ENCODE measurements at places on chromosomes 11 and 22. TPM values are rescaled to one million over a fixed set of nuclear protein-coding genes. Genes with fewer than 3 reads are reported as not detected.

DNA sequence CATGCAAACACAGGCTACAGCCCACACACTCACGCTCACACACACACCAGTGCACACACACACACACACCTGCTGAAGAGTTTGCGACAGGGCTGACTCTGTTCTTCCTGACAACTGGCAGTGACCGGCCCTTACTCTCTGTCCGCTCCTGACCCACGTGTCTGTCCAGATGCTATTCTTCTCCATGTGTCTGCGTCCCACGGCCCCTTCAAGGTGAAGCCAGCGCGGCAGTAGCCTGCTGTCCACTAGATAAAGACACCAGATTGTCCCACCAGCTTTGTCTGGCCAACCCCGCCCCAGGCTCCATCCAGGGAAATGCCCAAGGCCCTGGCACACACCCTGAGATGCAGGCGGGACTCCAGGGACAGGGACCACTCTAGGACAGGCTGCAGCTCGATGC is 713.9 kb downstream of the BRD1 start:
- no peaks in the 10 kb centered on the region for H3K36me3 ChIP-seq
- H3K4me3 ChIP-seq: no peak overlapping the region
- H3K27ac ChIP-seq: no peak overlapping the region
- H3K4me1 ChIP-seq: no peaks in the 10 kb centered on the region

- no peaks in the 10 kb centered on the region for H3K36me3 ChIP-seq
- no peaks in the 10 kb centered on the region for H3K27me3 ChIP-seq
Observed at GRCh38 chr11:76139314-76139713, 67.0 kb downstream of the WNT11 start.

- H3K27me3 ChIP-seq: peaks cover 13% of the 10 kb centered on the region
- no peak overlapping the region for H3K4me3 ChIP-seq
- no peaks in the 10 kb centered on the region for H3K4me1 ChIP-seq
- H3K36me3 ChIP-seq: no peaks in the 10 kb centered on the region
- no peak overlapping the region for H3K27ac ChIP-seq
- DNase-seq: no peak
Observed at GRCh38 chr11:117782101-117782500, 14.9 kb downstream of the DSCAML1 start.

DNA sequence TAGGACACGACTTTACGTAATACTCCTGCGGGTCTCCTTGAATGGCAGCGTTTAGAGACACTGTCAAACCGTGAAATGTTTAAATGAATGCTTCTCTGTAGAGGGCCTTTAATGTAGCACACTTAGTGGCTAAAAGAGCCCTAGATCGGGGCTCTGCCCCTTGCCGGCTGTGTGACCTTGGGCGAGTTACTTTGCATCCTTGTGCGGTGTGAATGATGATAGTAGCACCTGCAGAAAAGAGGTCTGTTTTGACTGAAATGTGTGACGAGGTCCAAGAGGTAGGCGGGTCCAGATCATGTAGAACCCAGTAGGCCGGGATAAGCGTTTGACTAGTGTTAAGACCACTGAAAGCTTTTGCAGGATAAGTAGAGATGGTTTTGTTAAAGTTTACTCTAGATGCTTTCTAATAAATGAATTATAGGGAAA is 866 bp downstream of the MED17 start:
- no peak for DNase-seq
- H3K36me3 ChIP-seq: peaks cover 3% of the 10 kb centered on the region
- H3K27ac ChIP-seq: peak overlapping the region; percentile 93
- no peaks in the 10 kb centered on the region for H3K27me3 ChIP-seq

DNA sequence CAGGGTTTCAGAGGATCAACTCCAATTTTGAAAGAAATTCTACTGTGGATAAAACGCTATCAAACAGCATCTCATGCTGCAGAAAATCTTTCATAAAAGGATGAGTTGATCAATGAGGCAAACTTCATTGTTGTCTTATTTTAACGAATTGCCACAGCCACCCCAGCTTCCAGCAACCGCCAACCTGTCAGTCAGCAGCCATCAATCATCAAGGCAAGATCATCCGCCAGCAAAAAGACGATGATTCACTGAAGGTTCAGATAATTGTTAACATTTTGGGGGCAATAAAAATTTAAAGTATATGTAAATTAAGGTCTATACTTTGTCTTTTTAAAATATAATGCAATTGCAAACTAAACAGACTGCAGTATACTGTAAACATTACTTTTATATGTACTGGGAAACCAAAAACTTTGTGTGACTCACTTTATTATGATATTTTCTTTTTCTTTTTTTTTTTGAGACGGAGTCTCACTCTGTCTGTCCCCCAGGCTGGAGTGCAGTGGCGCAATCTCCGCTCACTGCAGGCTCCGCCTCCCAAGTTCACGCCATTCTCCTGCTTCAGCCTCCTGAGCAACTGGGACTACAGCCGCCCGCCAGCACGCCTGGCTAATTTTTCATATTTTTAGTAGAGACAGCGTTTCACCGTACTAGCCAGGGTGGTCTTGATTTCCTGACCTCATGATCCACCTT is 155.3 kb upstream of the SYN3 start:
- no peak overlapping the region for H3K27ac ChIP-seq
- H3K4me3 ChIP-seq: no peak overlapping the region
- no peaks in the 10 kb centered on the region for H3K27me3 ChIP-seq

DNA sequence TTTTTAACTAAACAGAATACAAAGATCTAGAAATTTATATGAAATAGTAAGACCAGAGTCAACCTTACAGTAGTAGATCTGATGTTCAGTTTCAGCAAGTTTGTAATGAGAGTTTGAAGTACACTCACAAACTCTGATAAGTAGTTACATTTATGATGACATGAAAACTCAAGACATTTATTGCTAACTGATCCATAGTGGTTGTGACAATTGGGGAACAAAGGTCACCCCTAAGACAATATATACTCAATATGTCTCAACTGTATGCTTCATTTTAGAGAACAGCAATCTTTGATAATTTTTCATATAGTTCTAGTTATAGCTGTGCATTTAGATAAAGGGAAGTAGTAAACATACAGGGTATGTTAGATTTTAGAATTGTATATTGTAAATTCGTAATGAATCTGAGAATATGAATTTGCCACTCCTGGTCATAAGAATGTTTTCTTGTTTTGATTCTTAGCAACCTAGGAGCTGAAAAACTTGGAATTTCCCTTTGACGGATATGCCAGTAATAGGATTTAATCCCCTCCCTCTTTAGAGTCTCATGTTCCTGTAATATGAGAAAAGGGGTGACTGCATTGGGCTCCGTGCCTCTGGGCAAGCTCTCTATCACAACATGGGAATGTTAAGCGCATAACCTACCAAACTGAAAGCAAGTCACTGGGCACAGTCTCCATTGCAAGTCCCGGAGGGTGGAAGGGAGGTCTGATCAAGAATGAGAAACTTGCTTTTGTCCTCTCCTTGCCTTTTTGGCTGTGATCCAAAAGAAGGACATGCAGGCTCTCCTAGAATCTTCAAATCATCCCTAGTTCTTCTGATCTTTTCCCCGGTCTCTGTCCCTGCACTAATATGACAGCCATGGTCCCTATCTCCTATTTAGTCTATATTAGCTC is 11.4 kb downstream of the OR10D3 start:
- H3K36me3 ChIP-seq: no peaks in the 10 kb centered on the region
- no peak overlapping the region for H3K27ac ChIP-seq
- H3K27me3 ChIP-seq: no peaks in the 10 kb centered on the region

- no peak for DNase-seq
- peaks cover 4% of the 10 kb centered on the region for H3K36me3 ChIP-seq
- peak overlapping the region; percentile 97 for H3K4me3 ChIP-seq
- H3K27ac ChIP-seq: peak overlapping the region; percentile 97
Observed at GRCh38 chr11:3796346-3796745, 1.0 kb downstream of the NUP98 start.

DNA sequence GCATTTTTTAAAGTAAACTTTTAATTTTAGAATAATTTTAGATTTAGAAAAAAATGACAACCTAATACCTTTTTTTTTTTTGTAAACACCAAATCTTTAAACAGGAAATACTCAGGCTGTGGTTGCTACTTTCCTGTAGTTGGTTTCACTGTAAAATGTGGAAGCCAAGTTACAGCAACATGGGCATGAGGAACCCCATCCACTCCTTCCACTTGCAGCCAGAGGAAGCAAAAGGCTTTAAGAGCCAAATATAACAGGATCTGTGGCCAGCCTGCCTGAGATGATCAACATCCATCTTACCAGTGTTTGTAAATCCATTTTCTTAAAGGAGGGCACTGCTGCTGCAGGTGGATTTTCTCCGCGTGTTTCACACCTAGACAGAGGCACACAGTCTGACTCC is 66.2 kb downstream of the TNRC6B start:
- DNase-seq: no peak
- H3K4me3 ChIP-seq: peak overlapping the region; percentile 43
- H3K36me3 ChIP-seq: peaks cover 7% of the 10 kb centered on the region
- peaks cover 72% of the 10 kb centered on the region for H3K4me1 ChIP-seq
- H3K27me3 ChIP-seq: no peaks in the 10 kb centered on the region

DNA sequence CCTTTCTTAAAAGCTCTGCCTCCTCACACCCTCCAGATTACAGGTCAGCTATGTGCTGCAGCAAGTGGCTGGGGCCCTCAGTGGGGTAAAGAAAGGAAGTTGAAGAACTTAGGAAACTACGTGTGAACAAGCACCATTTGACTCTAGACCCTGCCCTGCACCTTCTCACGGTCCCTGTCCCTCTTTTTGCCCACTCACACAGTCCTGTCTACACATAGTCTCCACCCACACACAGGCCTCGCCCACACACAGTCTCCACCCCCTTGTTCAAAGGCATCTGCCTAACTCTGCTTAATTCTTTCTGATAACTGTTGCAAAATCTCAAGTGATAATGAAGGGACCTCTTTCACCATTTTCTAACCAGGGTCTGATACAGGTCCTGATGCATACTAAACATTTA is 59.0 kb downstream of the TMPRSS5 start:
- no peaks in the 10 kb centered on the region for H3K4me1 ChIP-seq
- H3K27me3 ChIP-seq: no peaks in the 10 kb centered on the region
- H3K27ac ChIP-seq: no peak overlapping the region
- DNase-seq: no peak
- no peak overlapping the region for H3K4me3 ChIP-seq

- peak; percentile 1 for DNase-seq
- no peak overlapping the region for H3K27ac ChIP-seq
- no peak overlapping the region for H3K4me3 ChIP-seq
- peaks cover 3% of the 10 kb centered on the region for H3K4me1 ChIP-seq
Observed at GRCh38 chr11:68962527-68963250, 18.1 kb downstream of the MRGPRD start.

- no peak overlapping the region for H3K27ac ChIP-seq
- H3K36me3 ChIP-seq: no peaks in the 10 kb centered on the region
- no peaks in the 10 kb centered on the region for H3K27me3 ChIP-seq
- H3K4me1 ChIP-seq: no peaks in the 10 kb centered on the region
- DNase-seq: no peak
Observed at GRCh38 chr11:119704849-119705248, 24.2 kb downstream of the NECTIN1 start.

DNA sequence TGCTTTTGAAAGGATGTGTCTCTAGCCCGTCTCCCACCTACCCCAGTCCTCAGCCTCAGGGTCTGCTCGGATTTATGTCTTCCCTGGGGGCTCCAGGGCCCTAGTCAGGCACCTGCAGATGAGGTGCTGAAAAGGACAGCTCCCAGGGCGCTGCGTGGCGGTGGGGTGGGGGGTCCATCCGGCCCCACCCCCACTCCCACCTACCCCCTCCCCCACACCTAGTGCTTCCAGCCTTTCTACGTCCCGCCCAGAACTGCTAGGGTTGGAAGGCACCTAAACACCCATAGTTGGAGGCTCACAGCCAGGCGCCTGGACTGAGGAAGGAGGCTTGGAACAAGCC is 1.4 kb upstream of the ROBO3 start:
- no peaks in the 10 kb centered on the region for H3K36me3 ChIP-seq
- no peak overlapping the region for H3K27ac ChIP-seq
- H3K4me3 ChIP-seq: no peak overlapping the region
- DNase-seq: no peak

DNA sequence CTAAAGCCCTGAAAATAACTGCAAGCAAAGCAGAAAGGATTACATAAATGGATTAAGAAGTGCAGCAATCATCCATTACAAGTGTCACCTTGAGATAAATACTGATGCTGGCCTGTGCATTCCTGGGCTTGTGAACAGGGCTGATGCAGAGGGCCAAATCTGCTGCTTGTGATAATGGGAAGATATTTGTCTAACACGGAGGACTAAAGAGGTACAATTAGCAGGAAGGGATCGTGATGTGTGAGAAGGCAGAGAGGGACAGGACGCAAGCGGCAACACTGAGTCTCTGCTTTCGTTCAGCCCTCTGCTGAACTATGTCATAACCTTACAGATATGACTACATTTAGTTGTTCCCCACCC is 107.7 kb upstream of the DDI1 start:
- H3K27me3 ChIP-seq: no peaks in the 10 kb centered on the region
- no peak overlapping the region for H3K27ac ChIP-seq
- H3K36me3 ChIP-seq: no peaks in the 10 kb centered on the region
- DNase-seq: no peak

AGBL2 gene
- 2.9 TPM for total RNA-seq

FAM111A gene
- total RNA-seq: 73.5 TPM

PKP3 gene
- not detected for total RNA-seq

OR2AG1 gene
- not detected for total RNA-seq

FADS1 gene
- total RNA-seq: 6.3 TPM

SLC5A12 gene
- not detected for total RNA-seq

THY1 gene
- total RNA-seq: 0.40 TPM
